ENCODE measurements at places on chromosomes 2 and 18.

DNA sequence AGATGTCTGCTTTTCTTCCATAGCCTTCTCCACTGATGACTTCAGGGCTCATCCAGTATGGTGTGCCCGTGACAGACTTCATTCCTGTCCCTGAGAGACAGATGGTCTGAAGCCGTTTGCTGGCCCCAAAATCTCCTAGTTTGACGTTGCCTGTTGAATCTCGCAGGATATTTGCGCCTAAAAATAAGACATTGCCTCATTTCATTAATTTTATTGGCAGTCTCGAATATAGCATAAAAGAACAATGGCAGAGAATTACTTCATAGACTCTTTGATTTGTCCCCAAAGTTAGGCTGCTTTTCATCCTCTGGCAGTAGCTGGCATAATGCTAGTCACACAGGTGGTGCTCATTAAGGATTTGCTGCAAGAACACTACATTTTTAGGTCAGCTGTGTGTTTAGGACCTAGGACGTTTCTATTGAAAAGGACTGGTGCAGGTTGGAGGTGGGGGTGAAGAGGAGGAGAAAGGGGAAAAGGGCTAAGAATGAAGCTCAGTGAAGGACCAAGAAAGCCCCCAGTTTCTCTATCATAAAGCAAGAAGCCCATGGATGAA is 14.7 kb upstream of the ERCC3 start:
- DNase-seq: no peak

DNA sequence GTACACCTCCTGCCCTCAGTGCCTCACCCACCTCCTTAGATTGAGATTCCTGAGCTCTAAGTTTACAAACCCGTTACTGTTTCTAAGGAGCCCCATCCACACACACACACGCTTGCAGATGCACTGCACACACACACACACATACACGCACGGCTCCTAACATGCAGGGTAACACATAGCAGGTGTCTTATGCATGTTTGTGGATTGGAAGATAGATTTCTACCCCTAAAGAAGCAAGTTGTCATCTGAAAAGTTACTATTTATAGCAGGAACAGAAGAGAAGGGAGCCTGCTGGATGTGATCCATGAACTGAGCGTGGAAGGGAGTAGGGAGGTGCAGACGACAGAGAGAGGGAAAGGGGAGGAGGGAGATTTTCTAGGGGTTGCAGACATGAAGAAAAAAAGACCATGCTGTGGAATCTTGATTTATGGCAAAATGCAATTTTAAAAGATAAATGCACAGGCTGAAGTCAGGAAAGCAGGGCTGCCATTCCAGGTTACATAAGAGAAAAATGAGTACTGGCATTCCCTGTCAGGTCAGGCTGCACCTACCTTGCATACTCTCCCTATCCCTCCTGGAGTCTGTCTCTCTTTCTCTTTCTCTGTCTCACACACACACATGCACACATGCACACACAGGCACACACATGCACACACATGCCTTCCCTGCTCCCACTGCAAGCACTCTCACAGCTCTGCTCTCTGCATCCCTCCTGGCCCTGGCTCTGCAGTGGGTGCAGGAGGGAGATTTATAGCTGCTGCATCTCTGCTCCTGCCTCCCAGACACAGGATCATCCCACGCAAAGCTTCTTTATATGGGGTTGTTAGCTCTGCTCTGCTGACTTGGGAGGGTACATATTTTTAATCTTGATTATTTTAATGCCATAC is 192.6 kb upstream of the MYT1L start:
- peak; percentile 51 for DNase-seq

DNA sequence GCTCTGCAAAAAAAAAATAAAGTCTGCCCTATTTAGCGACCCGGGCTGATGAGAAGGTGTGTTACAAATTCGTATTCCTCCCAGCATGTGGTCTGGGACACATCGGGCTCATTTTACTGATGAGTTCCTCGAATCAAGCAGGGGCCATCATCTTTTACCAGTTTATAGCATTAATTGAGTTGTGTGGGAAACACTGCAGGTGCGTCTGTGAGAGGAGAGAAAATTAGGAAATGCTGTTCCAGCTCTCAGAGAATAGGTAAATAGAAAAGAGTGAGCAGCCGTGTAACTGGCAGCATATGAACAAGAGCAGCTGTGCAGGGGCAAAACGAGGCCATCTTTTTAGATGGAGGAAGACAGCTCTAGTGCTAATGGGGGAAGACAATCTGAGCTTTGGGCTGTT is 216.7 kb downstream of the SETBP1 start:
- DNase-seq: no peak

GRCh38 chr18:54135216-54135615 is 89.3 kb downstream of the MBD2 start:
- no peak for DNase-seq

GRCh38 chr2:111659361-111660333 is 224.3 kb downstream of the ANAPC1 start:
- peak; percentile 61 for DNase-seq

DNA sequence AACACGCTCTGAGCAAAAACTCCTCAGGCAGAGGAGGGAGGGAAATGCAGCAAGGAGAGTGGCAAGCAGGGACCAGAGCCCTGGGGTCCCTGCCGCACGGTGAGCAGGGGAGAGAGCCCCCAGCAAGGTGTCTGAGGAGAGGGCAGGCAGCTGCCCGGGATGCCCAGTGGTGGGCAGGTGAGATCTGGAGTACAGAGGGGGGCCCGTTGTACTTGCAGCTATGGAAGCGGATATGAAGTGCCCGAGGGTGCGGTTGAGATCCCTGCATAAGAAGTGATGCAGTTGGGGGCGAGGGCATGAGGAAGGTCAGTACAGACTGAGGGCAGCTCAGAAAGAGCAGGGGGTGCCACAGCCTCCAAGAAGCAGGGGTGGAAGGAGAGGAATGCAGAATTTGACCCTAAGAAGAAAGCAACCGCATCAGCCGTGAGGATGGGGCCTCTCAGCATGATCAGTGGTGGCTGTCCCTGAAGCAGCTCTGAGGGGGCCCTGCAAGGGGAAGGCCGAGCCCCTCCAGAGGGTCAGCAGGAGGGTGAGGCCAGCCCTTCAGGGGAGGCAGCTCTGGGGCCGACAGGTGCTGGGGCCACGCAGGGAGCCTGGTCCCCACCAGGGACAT is 29.4 kb downstream of the MTERF4 start:
- DNase-seq: no peak

All from right kidney (tissue), 9 donors.